ENCODE measurements at places on chromosomes 4 and X. TPM values are rescaled to one million over a fixed set of nuclear protein-coding genes. Genes with fewer than 3 reads are reported as not detected.

GRCh38 chr4:144748814-144749555 lies 103.0 kb downstream of the HHIP start:
- DNase-seq, result no peak

GRCh38 chr4:144181391-144181790 lies 40.9 kb upstream of the GYPA start:
- no peak for DNase-seq

Gene DUSP21
- total RNA-seq, result not detected

Gene MAGED4B
- total RNA-seq, result 15.5 TPM

Gene C4orf17
- total RNA-seq, result not detected

- DNase-seq, result no peak
Observed at GRCh38 chr4:38769441-38769840, 13.3 kb downstream of the TLR10 start.

GRCh38 chr4:106529348-106530023 lies 160.9 kb upstream of the GIMD1 start:
- no peak for DNase-seq

Gene ZC4H2
- 11.8 TPM for total RNA-seq

- DNase-seq, result no peak
Observed at GRCh38 chrX:150768132-150768485, 74.9 kb downstream of the MTMR1 start.

Measured in CD4-positive, alpha-beta memory T cell (primary cell).